NCI-H1092 (cell line): ENCODE measurements at places on chromosomes 5 and 9.
A peak's percentile ranks its signal among the peaks of the same experiment; 100 is the strongest.

DNA sequence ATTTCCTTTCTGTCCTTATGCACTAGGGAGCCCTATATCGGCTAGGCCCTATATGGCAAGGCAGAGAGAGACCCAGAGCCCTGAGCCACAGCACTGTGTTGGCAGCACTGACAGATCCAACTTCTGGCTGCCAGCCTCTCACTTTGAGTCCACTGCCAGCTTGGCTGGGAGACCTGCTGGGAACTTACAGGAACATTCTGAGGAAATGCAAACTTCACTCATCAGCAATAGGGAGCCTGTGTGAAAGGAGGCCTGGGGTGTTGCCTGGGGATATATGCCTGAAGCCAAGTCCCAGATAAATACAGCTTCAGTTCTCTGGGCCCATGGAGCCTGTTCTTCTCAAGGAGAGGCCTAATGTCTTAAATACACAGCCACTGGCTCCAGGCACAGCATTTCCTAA lies 78.0 kb downstream of the ADRB2 start:
- no peak for DNase-seq

GRCh38 chr5:132069994-132070393 lies 3.6 kb upstream of the CSF2 start:
- no peak for DNase-seq

DNA sequence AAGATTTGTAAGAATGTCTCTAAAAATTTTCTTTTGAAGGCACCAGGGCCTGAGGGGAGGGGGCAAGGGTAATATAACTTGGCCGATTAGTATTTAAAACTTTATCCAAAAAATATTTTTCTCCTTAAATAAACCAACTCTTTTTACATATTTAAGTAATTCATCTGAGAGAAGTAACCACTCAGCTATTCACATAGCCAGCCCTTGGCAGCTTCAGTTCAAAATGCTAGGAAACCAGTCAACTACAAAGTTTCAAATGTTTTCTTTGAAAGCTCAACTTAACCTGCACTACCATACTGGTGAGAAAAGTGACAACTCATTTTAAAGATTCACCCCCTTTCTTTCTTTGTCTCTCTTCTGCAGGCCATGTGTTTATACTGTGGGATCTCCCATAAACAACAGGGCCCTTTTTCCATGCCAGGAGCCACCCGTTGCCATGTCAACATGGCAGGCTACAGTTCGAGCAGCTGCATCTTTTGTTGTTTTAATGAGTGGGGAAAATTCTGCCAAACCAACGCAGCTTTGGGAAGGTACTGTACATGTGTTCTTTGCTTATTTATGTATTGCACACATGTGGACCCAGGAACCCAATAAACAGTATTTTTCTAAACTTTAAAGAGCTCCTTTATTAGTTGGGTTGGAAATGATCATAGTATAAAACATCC lies 46.3 kb downstream of the AOPEP start:
- peak; percentile 97 for DNase-seq

DNA sequence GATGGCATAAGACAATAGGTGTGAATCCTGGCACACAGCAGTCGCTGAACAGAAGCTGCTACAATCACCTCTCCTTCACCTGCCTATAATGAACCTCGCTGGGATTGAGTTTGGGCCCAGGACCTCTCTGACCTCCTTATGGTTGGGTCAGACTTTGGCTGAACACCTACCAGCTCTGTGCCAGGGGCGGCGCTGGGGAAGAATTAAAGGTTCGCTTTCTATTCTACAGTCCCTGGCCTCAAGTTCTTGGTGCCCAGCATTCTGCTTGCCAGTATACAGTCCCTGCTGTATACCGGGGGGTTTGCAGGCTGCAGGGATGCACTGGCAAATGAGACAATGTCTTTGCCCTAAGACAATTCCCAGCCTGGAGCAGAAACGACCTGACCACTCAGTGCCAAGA lies 895 bp upstream of the STRBP start:
- no peak for DNase-seq

DNA sequence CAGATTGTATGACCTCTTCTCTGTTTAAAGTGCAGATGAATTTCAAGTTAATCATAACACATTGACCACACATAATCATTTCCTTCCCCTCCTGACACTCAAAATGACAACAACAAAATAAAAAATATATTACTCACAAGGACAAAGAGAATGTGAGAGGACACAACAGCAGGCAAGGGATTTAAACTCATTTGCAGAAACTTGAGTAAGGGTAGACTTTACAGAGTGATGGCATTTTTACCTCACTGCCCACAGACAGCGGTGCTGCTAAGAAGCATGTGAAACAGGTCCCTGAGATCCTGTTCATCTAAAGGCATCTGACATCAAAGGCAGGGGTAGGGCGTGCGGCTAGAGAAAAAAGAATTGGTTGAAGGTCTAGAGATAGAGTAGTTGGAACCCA lies 99.0 kb downstream of the TRIM36 start:
- DNase-seq, result no peak

GRCh38 chr5:1490376-1490775 lies 33.4 kb downstream of the LPCAT1 start:
- no peak for DNase-seq

GRCh38 chr9:73743826-73744225 lies 592.2 kb downstream of the ANXA1 start:
- DNase-seq, result no peak

DNA sequence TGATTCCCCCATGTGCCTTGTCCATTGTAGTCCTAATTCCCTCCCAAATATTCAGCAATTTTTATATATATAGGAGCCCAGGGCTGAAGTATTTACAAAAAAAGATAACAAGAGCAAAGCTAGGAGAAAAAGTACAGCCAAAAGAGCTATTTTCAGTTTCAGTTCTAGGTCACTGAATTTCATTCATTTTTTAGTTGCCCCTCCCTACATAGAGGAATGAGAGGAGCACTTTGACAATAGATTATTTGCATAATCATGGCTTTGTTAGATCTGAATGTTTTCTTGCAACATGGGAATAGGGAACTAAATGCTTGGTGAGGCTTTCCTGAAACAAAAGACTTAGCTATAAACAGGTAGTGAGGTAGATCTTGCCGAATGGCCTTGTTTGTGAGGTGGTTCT lies 15.3 kb upstream of the F2RL2 start:
- DNase-seq, result no peak

DNA sequence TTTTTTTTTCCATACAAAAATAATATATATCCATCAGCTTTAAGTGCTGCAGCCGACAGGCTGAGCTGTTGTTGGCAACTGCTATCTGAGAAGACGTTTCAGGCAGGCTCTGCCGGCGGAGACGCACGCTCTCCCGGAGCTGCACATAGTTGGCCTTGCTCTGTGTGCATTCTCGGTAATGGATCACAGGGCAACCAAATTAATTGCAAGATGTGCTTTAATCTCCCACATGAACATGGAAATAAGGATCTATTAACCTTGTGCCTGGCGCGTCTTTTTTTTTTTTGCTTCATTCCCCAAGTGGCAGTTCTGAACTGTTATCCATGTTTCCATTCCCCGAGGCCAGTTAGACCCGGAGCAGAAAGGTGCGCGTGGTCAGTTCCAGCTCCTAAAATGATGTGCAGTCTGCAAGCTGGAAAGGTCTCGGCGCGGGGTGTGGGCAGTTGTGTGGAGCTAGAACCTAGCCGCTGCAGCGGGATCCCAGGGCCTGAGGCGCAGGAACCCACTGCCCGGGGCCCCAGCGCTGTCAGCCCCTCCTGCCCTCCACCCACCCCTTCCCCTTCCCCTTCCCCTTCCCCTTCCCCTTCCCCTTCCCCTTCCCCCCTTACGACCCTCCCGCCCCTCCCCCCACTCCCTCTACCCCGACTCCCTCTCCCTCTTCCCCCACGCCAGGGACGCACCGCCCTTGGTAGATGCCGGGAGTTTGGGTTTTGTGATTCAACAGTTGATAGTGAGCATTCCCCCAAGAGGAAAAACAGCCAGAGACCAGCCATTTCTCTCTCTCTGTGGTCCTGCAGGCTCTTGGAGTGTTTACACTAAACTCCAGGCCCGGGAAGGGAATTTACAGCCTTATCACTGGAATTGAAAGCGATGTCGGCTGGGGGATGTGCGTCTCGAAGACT lies 137.8 kb downstream of the CEP120 start:
- DNase-seq, result no peak

DNA sequence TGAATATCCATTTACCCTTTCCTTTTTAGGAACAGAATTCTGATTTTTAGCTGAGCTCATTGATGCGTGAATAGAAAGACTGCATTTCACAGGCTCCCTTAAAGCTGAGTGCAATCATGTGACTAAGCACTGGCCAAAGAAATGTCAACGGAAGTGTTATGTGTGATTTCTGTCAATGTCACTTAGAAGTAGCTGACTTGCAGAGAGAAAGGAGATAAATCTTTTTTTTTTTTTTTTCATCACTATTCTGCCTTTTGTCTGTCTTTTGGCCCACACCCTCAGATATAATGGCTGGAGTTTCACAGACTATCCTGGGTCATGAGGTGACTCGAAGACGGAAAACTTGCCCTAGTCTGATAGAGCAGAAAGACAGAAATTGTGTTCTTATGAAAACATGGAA lies 39.3 kb upstream of the SLC27A6 start:
- no peak for DNase-seq

GRCh38 chr9:109846776-109847175 lies 66.8 kb downstream of the PALM2AKAP2 start:
- no peak for DNase-seq

GRCh38 chr9:129693741-129694140 lies 28.3 kb downstream of the PRRX2 start:
- DNase-seq, result no peak

DNA sequence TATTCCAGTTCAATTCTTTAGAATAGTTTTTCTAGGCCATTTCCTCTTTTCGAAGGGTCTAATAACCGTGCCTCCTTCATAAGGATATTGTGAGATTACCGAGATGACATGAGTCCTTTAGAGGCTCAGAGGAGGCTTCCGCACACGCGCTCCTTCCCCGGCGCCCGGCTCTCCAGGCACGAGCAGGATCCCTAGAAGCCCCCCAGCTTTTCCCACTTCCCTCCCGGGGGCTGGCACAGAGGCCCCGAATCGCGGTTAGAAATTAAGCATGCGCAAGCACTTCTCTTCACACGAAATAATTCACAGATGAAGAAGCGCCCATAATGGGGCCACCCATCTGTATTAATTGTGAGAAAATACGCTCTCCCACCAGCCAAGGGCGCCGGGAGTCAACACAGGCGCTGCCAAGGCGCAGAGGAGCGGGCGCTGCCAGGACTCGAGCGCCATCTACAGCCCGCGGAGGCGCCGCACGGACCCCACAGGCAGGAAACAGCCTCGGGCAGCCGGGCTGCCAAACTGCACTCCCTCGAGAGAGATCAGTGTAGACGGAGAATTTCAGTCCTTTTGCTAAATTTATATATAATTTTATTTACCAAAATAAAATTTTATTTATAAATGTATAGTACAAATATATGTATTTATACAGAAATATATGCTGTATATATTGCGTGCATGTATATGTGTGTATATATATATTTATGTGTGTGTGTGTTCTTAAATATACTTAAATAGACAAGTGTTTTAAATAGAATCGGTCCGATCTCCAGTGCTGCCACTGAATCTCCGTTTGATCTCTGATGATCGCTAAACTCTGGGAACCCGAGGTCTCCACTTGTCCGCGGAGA lies 258.1 kb upstream of the NFIL3 start:
- DNase-seq, result peak; percentile 70

- DNase-seq, result no peak
Observed at GRCh38 chr5:66143473-66144073, 527 bp upstream of the SREK1 start.

- DNase-seq, result no peak
Observed at GRCh38 chr5:14120176-14120575, 23.0 kb upstream of the TRIO start.

GRCh38 chr9:127545196-127546124 lies 66.6 kb upstream of the STXBP1 start:
- DNase-seq, result peak; percentile 55

GRCh38 chr9:136516191-136516654 lies 29.6 kb downstream of the NOTCH1 start:
- DNase-seq, result no peak

DNA sequence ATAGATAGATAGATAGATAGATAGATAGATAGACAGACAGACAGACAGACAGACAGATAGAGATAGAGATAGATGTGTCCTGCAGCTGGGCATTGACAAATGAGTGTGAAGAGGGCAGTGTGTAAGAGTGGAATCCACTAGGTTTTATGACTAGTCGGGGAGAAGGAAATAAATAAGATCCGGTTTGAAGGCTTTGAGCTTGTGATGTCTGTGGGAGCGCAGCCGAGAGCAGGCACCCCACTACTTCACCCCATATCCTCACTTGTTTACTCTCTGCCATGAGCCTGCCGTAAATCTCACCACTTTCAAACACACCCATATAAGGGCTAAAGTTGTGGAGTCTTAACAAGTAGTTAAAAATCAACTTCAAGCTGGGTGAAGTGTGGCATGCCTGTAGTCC lies 1.4 kb upstream of the SUSD1 start:
- DNase-seq, result no peak

DNA sequence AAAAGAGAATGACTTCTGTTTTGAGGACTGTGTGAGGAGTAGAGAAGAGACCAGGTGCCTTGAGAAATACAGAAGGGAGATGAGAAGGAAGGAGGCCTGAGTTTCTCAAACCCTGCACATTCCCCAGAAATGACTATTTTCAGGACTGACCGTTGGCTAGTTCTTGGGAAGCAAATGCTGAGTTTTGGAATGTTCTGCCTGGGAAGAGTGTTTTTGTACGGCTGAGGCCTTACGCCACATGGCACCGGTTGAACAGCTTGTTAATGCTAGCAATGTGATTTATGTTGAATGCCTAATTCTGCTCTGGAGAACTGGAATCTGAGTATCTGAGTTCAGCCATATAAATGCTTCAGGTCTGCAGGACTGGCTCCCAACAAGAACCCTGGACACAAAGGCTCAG lies 152.7 kb upstream of the ADAMTS16 start:
- DNase-seq, result no peak

DNA sequence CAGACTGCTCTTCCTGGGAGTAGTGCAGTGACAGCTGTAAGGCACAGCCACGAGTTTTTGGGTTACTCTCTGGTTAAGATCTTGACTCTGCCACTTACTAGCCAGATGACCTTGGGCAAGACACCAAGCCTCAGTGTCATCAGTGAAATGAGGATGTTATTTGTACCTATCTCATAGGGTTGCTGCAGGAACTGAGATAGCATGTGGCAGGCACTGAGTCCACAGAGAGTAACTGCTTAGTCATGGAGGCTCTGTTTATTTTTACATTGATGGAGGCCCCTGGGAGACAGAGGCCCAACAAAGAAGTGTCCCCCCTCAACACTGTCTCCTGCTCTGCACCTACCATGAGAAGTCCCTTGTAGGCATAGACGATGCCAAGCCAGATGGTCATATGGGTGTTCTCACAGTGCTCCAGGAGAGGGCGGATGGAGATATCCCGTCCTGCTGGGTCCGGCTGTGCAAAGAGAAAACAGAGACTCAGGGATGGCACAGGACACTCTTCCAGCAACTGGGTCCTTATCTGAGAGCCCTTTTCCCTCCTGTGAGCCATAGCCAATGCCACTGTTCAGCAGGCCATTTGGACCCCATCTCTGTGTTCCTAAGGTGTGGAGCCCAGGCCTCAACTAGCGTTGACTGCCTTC lies 55.4 kb upstream of the TBC1D2 start:
- DNase-seq, result no peak
